ENCODE measurements at places on chromosomes 13 and 19. TPM values are rescaled to one million over a fixed set of nuclear protein-coding genes. Genes with fewer than 3 reads are reported as not detected.

GRCh38 chr19:17687141-17687856 lies 855 bp downstream of the UNC13A start:
- no peak for DNase-seq

DNA sequence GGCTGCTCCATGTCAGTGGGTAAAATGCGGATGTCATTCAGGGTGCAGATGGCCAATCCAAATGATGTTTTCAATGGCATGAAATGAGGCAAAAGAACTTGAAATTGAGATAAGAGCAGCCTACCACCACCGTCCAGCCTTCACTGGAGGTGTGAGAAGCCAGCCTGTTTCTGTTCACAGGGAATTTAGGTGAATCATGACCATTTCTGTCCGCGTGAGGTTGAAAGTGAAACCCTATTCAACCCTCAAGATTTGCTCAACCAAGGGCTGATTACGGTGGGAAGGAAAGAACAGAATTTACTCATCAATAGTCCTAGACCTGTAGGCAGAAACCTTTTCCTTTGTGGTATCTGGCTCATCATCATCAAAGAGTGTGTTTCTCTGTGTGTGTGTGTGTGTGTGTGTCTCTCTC lies 370.7 kb downstream of the COG6 start:
- no peak for DNase-seq

DNA sequence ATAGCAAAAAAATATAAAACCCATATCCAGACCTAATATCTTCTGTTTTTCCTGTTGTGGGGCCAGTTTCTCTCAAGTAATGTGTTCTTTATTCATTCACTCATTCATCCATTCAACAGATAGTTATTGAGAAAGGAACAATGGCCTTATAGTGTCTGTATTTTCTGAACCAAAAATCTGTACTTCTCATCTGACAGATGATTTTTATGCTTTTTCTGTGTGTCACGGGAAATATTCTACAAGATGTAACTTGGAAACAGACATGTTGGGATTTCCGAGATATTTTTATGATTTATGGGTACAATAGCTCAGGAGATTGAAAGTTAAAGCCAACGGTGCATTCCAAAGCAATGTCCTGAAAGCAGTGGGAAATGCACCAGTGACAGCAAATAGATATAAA lies 5.7 kb downstream of the ACOD1 start:
- no peak for DNase-seq

DNA sequence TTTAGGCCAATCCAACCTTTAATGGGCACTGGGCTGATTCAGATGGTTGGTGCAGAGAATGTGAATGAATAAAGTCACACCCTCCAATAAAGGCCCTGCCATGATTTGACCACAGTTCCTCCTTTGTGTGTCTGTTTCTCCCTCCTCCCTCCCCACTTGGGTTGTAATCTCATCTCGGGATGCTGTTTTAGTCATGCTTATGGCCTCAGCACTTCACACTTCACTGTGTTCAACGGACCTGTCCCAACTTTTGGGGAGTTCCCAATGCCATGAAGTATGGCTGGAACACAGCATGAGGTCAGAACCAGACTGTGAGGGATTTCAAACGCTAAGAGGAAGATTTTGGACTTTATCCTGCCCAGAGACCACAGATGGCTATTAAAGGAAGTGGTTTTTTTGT lies 5.6 kb upstream of the RAB8A start:
- DNase-seq: no peak

EDNRB gene
- 79.0 TPM for polyA plus RNA-seq

CALR3 gene
- polyA plus RNA-seq: not detected

MZT1 gene
- polyA plus RNA-seq: 18.1 TPM
